Left lung (tissue), 14 donors: ENCODE measurements at places on chromosomes 2 and 18.

- no peaks in the 10 kb centered on the region for H3K4me1 ChIP-seq
- no peak overlapping the region for H3K27ac ChIP-seq
- no peak for DNase-seq
- no peak overlapping the region for H3K4me3 ChIP-seq
- H3K27me3 ChIP-seq: no peaks in the 10 kb centered on the region
- H3K36me3 ChIP-seq: no peaks in the 10 kb centered on the region
Measured at GRCh38 chr2:49403637-49404036, 249.3 kb upstream of the FSHR start.

GRCh38 chr2:31191931-31192330 is 25.4 kb downstream of the CAPN14 start:
- no peaks in the 10 kb centered on the region for H3K27me3 ChIP-seq
- no peak for DNase-seq
- H3K27ac ChIP-seq: no peak overlapping the region

- H3K4me3 ChIP-seq: no peak overlapping the region
- no peaks in the 10 kb centered on the region for H3K4me1 ChIP-seq
- no peaks in the 10 kb centered on the region for H3K36me3 ChIP-seq
- H3K27me3 ChIP-seq: no peaks in the 10 kb centered on the region
Measured at GRCh38 chr2:149906886-149907285, 319.3 kb upstream of the MMADHC start.

DNA sequence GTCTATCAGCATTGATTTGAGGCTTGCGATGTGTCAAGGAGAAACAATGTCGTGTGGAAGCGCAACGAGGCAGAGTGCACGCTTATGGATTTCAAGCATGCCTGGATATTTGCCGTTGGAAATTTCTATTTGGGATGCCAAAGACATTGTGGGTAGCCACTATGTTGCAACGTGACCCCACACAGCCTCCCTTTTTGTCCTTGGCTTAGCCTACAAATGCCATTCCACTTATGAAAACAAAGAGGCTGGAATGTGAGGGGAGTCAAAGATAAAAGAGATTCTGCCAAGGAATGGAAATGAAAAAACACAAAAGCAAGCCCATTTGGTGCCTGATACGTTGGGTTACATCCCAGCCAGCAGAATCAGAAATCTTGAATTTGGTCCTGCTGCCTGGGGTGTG is 721.2 kb downstream of the GALR1 start:
- no peaks in the 10 kb centered on the region for H3K36me3 ChIP-seq
- no peak overlapping the region for H3K27ac ChIP-seq
- no peaks in the 10 kb centered on the region for H3K27me3 ChIP-seq

- no peaks in the 10 kb centered on the region for H3K27me3 ChIP-seq
- no peak overlapping the region for H3K27ac ChIP-seq
- H3K4me1 ChIP-seq: no peaks in the 10 kb centered on the region
- H3K36me3 ChIP-seq: no peaks in the 10 kb centered on the region
Measured at GRCh38 chr2:227939271-227940027, 68.0 kb downstream of the DAW1 start.
